ENCODE measurements at places on chromosomes 2 and 18.

- no peak for DNase-seq
These were observed 38.5 kb upstream of the ATP9B start for GRCh38 chr18:79030680-79031079.

DNA sequence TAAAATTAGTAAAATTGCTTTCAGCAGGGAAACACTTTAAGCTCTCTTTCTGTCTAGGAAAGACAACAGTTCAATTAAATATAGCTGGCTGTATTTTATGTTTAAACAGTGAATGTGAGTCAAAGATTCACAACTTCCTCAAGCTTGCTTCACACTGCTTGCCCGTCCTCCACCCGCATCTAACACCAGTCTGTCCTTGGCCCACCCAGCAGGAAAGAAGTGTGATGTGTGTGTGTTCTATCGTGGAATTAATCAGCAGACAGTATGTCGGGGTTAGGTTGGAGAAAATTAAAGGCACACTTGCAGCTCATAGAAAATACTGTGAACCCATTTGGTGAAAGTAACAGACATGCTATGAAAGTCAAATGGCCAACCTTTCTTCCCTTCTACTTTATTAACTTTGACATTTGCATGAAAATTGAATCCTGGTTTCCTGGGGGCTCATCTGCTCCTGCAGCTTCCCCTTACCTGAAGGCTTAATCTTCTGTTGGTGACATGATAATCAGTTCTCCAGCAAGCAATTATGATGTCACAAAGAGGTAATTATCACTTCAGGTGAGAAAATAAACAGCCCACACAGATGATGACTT, 182.0 kb downstream of the UXS1 start:
- DNase-seq, result no peak

DNA sequence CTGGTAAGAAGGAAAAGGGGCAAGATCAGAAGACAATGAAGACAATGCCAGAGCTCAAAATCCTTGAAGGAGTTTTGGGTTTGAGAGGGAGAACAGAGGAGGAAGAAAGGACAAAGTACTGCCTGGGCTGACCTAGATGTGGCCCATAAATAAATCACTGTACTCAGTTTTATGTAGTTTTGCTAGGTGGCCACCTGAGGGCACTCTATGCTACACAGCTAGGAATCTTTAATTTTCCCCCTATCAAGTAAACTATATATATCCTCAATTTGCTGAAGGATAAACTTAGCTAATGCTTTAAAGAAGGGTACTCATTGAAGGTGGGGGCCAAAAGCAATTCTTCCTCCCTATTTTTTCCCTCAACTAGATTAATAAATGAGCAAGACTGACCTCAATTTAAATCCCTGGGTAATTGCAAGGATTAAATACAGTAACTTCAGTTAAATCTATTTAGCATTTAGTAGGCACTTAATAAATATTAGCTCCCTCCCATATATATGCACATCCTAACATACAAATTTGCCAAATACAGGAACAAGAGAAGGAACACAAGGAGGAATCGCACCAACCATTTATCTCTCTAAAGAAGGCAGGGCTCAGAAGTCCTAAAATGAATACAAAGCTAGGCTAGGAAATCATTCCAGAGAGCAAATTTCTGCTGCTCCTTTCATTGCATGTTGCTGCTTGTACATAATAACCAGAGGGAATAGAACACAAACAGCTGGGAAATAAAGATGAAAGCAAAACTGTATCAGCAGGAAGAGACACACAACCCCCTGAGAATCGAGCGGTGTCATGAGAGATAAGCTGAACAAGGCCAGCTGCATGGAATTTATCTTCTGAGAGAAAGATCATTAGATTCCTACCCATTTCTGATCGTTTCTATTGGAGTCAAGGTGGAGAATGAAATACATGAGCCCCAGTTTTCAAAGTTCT, 540.1 kb downstream of the NRXN1 start:
- DNase-seq, result no peak

GRCh38 chr2:166384774-166385173, 9.0 kb upstream of the SCN9A start:
- peak; percentile 28 for DNase-seq

DNA sequence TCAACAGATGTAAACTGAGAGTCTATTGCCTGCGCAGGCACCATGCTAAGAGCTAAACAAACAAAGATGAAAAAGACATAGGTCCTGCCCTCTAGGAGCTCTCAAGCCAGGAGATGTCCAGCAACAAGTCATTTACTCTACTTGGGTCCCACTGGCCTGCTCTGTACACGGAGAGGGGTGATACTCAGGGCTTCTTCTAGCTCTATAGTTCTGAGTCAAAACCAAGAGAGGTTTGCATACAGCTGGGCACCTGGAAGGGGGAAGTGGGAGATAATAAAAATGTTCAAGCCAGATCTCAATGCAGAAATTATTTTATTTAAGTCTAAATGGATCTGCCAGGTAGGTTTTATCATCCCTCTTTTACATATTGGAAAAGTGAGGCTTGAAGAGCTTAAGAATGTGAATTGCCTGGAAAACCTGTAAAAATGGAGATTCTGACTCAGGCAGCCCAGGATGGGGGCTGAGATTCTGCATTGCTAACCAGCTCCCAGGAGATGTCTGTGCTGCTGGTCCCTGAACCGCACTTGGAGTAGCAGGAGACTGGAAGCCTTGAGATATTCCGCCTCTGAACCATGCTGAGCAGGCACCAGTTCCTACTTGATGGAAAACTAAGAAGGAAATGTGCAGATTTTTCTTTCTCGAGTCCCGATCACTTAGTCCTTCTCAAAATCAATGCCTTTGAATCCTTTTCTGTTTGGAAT, 201.1 kb downstream of the PRKCE start:
- no peak for DNase-seq

Data from SJSA1 (cell line).